ENCODE measurements at places on chromosomes 4 and X.
A peak's percentile ranks its signal among the peaks of the same experiment; 100 is the strongest.

- no peak for DNase-seq
Observed at GRCh38 chr4:140185412-140186081, 31.6 kb upstream of the MAML3 start.

DNA sequence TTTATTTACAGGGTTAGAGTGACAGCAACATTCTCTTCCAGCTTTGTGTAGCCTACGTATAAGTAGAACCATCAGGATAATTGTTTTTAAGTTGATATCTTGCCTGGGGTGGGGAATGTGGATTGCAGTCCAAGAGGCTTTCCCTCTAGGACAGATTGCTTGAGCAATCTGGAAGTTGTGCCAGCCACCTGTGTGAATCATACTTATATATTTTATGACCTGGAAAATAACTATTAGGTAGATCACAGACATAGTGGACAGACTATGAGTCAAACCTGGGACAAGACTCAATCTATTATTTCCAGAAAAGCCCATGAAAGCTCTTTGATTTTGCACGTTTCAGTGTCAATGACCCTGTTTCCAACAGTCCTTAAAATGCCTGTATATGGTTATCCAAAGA is 98.9 kb downstream of the TLL1 start:
- no peak for DNase-seq

- DNase-seq: no peak
Observed at GRCh38 chr4:124090021-124090420, 622.5 kb downstream of the ANKRD50 start.

- no peak for DNase-seq
Observed at GRCh38 chrX:154372612-154373022, 1.8 kb downstream of the FLNA start.

DNA sequence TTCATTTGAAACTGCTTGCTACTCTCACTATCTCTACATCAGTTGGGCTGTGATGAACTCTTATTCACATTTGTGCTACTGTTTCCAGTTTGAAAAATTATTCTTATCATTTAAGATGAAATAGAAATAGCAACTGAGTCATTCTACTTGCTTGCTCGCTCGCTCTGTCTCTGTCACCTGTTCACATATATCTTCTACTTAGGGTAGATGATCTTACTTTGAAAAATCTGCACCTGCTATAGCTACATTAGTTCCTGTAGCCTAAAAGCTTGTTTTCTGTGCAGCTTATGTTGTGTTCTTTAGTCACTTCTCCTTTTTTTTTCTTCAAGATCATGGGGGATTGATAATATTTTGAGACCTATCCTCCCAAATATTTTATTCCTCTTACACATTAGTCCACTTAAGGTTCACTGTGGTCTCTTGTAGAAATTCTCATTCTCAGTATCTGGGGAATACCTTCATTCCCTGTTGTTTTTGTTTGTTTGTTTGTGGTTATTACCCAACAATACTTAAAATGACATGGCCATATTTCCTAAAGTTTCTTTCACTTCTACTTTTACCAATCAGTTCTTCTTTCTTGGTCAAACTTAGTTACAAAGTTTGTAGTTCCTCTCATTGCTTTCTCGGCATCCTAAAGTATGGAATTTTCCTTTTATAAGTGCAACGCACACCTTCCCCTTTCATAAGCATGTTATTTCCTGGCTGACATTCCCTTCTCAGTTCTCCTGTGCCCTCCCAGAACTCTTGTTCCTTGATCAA is 36.5 kb downstream of the CLCN5 start:
- no peak for DNase-seq

- no peak for DNase-seq
Observed at GRCh38 chr4:170748975-170749374, 659.2 kb upstream of the AADAT start.

GRCh38 chrX:132292793-132293192 is 73.5 kb upstream of the RAP2C start:
- no peak for DNase-seq

- peak; percentile 16 for DNase-seq
Observed at GRCh38 chrX:130330706-130331105, 9.0 kb upstream of the SLC25A14 start.

DNA sequence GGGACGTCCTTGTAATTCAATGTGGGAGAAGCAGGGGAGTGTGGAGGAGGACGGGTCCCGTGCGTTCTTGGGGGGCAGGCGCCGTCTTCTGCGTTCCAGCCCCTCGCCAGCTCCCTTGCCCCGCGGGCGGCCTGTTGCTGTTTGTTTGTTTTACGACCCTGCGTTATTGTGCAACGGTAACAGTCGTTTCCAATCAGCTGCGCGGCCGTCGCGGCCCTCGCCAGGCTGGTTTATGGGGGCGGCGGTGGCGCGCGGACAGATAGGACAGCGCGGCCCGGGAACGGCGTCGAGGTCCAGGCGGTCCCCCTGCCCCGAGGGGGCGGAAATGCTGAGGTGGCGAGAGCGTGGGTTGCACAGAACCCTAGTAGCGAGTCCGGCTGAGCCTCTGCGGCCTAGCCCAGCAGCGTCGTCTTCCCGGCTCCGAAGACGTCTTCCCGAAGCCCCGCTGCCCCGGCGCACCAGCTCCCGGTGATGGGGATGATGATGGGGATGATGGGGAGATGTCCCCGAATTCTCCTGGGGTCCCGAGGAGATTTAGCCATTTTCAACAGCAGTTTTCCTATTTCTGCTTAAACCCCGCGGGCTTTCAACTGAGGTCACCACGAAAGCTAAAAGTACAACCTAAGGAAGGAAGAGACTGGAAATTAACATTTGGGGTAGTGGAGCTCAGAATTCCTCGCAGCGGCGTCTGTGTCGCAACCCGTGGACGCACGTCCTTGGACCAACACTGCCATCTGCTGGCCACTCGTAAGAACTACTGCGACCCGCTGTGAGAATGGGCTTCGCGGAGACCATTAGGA is 4.8 kb downstream of the PDGFRA start:
- DNase-seq: peak; percentile 17

GRCh38 chr4:8316251-8316771 is 46.8 kb downstream of the HTRA3 start:
- DNase-seq: no peak

GRCh38 chr4:14539246-14539645 is 463.0 kb upstream of the CPEB2 start:
- DNase-seq: no peak

- DNase-seq: no peak
Observed at GRCh38 chr4:62901101-62901500, 1508.1 kb downstream of the TECRL start.

DNA sequence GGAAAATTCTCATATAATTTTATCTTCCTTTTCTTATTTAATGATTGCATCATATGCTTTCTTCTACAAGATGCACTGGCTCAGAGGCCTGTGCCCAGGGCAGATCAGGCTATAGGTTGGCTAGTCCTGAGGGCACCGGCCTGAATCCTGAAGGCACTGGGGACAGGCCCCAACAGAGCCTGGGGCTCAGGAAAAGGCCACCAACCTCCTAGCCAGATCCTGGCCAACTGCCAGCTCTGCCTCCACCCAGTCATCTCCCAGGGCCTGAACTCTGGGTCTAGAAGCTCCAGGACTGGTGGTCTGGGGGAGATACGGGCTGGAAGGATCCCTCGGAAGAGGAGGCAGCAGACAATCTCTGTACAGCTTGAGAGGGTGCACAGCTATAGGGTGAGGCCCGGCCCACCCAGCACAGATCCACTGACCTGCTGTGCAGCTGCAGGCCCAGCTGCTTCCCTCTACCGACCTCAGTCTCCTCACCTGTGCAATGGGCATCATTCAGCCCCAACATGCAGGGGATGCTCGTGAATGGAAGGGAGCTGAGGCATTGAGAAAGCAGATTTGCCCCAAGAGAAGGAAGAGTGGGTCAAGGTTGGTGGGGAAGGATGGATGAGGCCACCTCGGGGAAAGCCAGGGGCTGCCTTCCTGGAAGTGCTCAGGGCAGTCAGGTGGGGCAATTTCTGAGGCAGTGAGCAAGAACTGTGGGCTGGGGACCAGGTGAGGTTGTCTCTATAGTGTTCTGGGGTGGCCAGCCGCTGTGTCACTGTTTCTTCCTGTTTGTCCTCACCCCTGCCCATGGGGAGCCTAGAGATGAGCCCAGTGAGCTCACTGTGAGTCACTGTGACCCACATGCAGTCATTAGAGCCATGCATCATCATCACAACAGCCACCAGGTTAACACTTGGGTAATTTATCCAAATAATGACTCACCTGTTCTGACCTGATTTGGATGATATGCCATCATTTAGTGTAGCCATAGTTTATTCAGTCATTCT is 22.4 kb upstream of the XAGE2 start:
- DNase-seq: no peak

DNA sequence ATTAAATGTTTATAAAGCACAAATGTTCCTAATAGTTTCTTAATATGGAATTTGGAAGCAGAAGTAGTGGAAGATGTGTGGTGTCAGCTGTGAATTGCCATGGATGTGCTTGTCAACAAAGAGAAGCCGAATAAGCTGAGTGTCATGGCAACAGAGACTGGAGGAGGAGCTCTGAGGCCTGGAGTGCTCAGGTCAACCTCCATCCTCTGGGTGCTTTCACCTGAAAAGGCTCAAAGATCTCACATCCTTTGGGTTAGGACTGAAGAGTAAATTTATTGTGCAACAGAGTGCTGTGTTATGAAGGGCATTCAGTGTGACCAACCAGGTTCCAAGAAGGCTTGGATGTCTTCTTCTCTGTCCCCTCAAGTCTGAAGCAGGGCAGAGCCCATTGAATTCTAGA is 18.7 kb downstream of the SGMS2 start:
- no peak for DNase-seq

GRCh38 chrX:70998411-70999027 is 67.6 kb upstream of the SLC7A3 start:
- no peak for DNase-seq

- DNase-seq: no peak
Observed at GRCh38 chrX:119778829-119779228, 12.6 kb downstream of the RPL39 start.

DNA sequence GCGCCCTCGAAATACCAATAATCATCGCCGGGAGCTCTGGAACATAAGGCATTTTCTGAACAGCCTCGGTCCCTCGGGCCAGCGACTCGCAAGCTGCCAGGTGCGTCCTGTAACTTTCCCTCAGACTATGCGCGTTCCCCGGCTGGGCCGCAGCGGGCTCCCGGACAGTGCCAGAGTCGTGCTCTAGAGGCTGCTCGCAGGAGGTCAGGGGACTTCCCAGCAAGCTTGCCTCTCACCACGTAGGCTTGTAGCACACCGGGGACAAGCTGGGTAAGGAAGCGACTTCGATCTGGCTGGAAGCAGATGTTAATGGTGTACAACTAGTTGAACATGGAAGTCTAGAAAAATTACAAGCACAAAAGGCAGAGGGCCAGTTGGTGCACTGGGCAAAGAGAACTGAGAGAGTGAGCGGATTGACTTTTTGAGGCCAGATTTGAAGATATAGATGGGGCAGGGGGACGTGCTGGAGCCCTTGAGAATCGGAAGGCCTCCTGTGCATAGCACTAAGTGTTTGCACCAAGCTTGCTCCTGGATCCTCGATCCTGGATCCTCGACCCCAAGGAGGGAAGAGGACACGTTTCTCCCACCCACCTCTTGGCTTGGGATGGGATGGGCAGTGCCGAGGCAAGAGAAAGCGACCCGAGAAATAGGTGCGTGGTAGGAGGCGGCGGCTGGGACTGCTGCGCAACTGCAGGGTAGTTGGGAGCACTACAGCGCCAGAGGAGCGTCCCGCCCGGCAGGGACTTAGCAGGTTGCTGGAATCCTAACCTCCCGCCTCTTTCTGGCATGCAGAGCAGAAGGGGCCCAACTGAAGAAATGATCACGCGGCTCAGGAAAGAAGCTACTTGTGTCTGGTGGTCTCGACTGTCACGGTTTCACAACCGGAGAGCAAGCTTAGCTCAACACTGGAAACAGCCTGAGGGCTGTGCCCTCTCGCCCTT is 19.9 kb upstream of the ZIC3 start:
- no peak for DNase-seq

- no peak for DNase-seq
Observed at GRCh38 chr4:85495621-85496020, 20.7 kb downstream of the ARHGAP24 start.

DNA sequence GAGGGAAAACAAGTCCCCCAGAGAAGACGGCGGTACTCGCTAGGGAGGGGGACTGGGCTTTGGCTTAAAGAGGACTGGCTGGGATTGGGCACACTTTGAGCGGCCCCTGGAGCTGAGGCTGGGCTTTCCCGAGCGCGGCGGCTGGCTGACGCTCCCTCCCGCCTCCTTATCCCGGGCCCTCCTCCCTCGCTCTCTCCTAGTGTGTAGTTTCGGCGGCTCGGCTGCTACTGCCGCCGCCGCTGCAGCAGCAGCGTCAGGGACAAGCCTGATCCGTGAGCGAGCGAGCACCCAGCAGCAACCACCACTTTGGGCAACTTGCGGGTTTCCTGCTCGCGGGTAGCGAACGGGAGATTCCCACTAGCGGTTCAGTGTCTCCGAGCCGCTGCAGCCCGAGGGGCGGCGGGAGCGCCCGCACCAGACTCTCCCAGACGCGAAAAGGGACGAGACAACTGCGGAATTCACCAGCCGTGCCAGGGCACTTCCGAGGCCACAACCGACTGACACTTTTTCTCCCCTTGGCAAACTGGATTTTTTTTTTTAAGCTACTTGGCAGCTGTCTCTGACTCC is 632 bp upstream of the PCDH7 start:
- DNase-seq: no peak

DNA sequence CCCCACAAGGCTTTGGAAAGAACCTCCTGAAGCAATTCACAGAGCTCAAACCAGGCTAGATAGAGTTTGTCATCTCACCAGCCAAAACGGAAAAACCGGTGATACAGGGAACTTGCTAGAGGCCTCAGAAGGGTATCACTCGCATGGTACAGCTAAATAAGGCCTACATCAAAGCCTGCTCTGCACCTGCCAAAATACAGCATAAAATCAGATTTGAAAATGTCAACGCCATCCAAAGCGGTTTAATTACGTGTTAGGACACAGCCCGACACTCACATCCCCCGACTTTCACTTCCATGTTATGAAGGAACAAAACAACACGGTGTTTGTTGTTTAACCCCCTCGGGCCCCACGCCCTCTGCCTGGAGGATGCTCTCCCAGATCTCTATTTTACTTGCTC is 65.0 kb downstream of the MAPK10 start:
- no peak for DNase-seq

- no peak for DNase-seq
Observed at GRCh38 chr4:140271553-140271952, 101.9 kb upstream of the SCOC start.

DNA sequence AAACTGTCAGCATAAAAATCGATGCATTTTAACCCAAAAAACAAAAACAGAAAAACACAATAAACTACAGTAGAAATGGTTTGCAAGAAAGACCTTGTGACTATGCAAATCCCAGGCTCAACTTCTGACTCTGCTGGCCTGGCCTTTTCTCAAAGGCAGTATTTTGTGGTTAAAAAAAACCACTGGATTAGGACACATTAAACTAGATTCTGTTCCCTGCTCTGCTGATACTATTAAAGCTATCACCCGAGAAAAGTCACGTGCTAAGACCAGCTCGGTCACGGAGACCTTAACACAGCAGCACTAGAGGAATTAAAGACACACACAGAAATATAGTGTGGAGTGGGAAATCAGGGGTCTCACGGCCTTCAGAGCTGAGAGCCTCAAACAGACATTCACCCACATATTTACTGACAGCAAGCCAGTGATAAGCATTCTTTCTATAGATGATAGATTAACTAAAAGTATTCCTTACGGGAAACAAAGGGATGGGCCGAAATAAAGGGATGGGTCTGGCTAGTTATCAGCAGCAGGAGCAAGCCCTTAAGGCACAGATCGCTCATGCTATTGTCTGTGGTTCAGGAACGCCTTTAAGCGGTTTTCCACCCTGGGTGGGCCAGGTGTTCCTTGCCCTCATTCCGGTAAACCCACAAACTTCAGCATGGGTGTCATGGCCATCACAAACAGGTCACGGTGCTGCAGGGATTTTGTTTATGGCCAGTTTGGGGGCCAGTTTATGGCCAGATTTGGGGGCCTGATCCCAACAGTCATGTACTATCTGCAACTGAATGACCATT is 16.1 kb downstream of the CBR4 start:
- DNase-seq: peak; percentile 14

- DNase-seq: no peak
Observed at GRCh38 chr4:56250776-56251175, 136.5 kb downstream of the AASDH start.
